CD4-positive, alpha-beta T cell treated with Interleukin-4 for 1 hour (primary cell): ENCODE measurements at places on chromosomes 2 and 18.

GRCh38 chr2:130310881-130311280 is 31.8 kb upstream of the IMP4 start:
- no peak for DNase-seq

DNA sequence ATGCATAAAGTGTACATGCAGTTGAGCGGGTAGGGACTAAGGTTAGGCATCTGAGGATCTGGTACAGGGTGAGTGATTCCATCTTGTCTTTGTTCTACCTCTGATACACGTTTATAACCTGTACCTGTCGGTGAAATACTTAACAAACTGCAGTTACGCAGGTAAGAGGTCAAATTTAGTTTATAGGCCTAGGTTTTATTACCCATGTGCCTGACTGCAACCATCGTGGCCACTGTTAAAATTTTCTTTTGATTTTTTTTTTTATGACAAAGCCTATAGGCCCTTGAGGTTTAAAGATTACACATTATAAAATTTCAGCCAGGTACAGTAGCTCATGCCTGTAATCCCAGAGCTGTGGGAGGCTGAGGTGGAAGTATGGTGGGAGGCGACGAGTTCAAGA is 15.4 kb upstream of the HNMT start:
- DNase-seq = no peak

GRCh38 chr2:235833971-235834620 is 334.1 kb downstream of the GBX2 start:
- DNase-seq = no peak

- DNase-seq = no peak
These were observed 52.6 kb downstream of the TRIP12 start for GRCh38 chr2:229869226-229869625.

DNA sequence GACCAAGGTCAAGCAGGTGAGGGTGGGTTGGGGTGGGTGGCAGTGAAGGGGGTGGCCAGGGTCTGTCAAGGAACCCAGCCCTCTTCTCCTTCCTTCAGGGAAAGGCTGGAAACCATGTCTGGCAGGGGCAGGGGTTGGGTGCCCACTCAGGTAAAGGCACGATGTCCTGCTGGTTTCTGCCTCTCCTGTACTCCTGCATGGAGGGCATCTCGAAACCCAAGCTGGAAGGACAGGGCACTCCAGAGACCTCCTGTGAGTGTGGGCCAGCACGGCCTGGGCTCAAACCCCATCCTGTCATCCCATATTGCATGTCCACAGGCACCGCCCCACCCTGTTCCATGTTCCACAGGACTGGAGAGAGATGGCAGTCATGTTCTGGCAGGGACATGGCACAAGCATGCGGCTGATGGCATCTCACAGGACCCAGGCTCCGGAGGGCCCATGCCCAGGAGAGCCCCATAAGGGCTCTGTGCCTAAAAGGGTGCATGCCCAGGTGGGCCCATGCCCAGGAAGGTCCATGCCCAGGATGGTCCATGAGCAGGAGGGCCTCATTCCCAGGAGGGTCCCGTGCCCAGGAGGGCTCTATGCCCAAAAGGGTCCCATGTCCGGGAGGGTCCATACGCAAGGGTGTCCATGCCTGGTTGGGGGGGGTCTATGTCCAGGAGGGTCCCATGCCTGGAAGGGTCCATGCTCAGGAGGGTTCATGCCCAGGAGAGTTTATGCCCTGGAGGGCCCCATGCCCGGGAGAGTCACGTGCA is 6.4 kb downstream of the GPR35 start:
- DNase-seq = no peak
